RPMI8226 (cell line): ENCODE measurements at places on chromosomes 7 and 10.

DNA sequence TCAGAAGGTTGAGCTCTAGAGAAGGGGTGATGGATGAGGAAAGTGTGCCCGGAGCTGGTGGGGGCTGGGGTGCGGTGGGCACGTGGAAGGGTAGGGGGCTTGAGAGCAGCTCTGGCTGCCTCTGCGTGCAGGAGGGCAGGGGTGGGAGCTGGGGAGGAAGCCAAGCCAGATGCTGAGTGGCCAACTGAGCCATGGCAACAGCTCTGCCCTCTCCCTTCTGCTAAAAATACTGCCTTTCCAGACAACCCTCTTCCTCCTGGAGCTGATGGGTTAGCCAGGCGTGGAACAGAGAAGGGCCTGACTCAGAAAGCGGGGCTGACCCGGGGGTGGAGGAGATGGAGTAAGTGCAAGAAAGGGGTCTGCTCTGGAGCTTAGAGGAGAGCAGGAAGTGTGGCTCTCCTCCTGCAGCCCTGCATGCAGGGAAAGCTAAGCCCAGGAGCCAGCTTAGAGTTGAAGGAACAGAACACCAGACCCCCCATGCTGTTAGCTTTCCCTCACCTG is 114.6 kb upstream of the AGK start:
- no peak for DNase-seq

GRCh38 chr10:43867667-43868565 is 219.2 kb upstream of the ZNF32 start:
- DNase-seq: no peak

GRCh38 chr10:9668411-9668810 is 1349.3 kb upstream of the CELF2 start:
- no peak for DNase-seq

DNA sequence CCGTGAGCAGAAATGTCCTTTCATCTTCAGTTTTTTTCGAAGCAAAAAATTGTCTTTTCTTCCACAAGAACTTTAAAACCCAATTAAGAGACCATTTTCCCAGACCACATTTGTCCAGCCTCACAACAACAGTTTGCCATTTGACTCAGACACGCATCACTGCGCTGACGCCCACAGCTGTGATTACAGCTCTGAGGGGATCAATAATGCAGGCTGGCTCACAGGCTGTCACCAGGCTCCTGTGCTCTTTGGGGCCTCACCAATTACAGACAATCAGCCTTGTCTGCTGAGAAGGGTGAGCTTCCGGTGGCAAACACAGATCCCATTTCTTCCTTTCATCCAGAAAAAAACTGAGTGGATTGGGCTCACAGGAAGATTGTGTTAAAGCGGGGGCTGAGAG is 33.3 kb downstream of the DDC start:
- DNase-seq: no peak

DNA sequence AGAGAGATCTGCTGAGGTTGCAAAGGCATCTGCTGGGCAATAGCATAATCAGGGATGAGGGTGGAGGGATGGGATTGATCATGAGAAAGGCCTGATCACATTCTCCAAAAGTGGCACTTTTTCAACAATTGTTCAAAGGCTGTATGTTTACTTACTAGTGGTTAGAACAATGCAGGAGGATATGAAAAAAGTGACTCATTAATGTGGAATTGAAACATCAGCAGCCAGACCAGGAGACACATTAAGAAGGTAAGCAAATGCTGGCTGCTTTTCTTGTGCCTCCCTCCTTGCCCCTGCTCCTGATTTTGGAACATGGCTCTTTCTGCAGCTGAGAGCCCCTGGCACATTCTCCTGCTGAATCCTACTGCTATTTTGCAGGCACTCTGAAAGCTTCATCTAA is 63.5 kb downstream of the FAM204A start:
- DNase-seq: no peak

DNA sequence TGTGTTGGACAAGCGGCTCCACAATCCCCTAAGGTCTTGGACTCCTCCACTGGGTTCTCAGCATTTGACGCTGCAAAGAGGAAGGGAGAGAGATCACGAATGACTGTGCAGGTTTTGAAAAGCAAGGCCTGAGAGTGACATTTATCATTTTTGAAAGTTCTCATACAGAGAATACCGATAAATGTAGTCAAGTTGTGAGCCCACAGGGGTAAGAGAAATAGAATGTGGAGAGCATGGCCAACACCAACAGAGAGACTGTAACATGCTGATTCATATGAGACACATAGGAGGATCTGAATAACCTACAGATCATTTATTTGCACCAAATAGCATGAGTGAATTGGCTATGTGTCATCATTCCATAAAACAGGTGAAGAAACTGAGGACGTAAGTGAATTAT is 230.5 kb upstream of the MBL2 start:
- no peak for DNase-seq

DNA sequence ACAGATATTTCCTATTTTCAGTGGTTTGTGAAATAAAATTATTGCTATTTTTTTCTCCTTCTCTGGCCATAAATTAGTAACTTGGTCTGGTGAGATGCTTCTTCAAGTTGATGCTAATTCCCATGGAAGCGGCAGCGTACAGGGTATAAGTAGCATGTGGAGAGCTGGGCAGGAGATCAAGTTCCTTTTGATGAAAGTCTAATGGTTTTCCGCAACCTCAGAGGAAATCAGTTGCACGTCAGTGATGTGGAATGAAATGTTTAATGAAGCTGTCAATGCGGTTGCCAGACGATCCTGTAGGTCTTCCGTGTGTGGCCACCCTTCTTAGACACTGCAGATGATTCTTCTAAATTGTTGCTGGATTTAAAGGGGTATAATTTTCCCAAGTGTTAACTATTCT is 236.4 kb upstream of the GRM3 start:
- DNase-seq: no peak

DNA sequence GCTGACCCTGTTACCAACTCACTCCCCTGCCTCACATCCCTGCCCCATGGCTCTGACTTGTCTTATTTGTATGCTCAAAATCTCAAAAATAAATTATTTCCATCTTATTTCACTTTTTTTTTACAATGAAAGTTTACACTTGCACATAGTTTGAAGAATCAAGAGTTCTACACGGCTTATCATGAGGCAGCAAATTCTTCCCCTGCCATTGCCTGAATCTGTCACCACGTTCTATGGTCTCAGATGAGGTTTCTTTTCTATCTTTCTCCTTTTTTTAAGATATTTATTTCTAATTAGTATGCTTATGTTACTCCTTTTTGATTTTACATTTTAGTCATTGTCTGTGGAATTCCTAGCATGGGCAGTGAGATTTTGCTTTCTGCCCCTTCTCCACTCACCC is 28.4 kb downstream of the ARHGAP22 start:
- DNase-seq: no peak

GRCh38 chr7:34064519-34065158 is 159.3 kb downstream of the BMPER start:
- no peak for DNase-seq

- no peak for DNase-seq
Observed at GRCh38 chr7:45244981-45245380, 87.4 kb downstream of the RAMP3 start.

DNA sequence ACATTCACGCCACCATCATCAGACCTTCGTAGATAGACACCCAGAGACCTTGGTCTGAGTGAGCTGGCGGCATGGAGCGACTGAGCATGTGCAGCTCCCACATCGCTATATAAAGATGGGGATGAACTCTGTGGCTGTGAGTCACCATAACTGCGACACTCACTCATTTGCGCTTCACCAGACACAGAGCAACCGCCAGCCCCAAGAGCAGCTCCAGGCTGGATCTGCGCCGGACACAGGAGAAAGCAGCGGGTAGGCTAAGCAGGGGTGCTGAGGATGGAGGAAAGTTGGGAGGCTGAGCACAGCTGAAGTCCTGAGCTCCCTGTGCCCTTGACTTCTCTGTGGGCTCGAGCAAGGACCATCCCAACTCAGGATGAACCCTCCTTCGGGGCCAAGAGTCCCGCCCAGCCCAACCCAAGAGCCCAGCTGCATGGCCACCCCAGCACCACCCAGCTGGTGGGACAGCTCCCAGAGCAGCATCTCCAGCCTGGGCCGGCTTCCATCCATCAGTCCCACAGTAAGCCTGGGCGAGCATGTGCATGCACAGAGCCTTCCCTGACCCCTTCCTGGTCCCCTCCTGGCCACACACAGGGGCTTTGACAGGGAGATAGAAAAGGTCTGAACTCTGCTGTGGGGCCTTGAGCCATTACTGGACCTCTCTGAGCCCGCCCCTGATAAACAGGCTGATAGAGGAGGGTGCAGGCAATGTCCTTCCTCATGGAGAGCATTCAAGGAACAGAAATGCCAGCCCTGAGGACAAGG is at the start of gene OPN4:
Gene OPN4 (plus strand): TSS at position 137 of the 762 bp plus-strand sequence. CDS start 237 bp downstream, at position 374.
- no peak for DNase-seq

DNA sequence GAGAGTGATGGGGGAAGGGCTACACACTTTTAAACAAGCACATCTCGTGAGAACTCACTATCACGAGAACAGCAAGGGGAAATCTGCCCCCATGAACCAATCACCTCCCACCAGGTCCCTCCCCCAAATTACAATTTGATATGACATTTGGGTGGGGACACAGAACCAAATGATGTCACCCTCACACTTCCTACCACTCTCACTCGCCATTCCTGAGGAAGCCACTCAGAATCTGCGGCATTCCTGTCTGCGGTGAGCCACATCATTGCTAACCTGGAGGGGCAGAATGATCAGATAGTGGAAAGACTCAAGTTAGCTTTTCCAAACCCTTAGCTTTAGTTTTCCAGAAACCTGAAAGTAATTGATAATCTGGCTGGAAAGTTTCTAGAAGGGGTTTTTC is 66.9 kb downstream of the MYO3A start:
- DNase-seq: no peak

DNA sequence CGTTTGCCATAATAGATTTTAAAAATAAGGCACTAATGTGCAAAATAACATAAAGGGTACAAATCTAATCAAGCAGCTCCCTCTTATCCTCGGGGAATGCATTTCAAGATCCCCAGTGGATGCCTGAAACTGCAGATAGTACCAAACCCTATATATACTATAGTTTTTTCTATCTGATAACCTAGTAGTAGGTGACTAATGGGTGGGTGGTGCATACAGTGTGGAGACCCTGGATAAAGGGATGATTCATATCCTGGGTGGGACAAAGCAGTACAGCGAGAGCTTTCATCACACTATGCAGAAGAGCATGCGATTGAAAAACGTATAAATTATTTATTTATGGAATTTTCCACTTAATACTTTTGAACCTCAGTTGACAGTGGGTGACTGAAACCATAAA is 464.5 kb downstream of the GRID1 start:
- DNase-seq: no peak

DNA sequence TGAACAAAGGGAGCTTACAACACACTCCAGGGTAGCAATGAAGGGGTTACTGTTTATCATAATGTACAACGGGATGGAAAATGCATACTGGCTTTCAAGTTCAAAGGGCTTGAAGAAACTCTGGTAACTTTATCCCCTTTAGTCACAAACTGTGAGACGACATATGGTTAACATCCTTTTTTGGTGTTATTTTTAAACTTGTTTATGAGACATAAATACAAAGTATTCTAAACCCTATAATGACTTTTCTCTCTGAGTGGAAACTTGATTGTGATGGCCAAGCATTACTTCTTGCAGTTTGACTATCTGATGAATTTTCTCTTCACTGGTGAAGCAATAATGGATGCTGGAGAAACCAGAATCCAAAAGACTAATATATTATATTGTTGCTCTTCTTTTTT is 62.0 kb upstream of the SEMA3A start:
- no peak for DNase-seq

GRCh38 chr10:7457478-7458316 is 46.9 kb upstream of the SFMBT2 start:
- no peak for DNase-seq

- no peak for DNase-seq
Observed at GRCh38 chr7:129535896-129536295, 33.6 kb downstream of the SMKR1 start.

DNA sequence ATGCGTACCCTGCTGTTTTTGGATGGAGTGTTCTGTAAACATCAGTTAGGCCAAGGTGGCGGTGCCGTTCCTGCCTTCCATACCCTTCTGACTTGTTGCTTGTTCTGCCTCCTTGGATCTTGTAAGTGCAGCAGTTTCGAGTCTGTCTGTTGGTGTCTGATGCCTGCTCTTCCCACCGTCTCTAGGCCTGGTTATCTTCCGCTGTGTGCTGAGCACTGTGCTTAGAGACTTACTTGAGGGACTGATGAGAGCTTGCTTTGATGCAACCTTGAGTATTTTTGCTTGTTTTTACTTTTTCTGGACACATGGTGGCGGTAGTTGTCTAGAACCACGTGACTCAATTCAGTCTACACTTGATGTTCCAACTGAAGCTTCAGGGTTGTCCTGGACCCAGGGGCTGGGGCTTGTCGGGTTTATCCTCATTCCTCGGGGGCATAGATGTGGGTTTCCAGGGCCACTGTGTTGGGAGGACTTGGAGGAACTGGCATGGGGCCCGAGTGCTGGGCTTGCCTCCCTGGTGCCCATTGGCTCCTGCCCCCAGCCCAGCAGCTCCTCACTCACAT is 14.4 kb upstream of the SPRN start:
- peak; percentile 16 for DNase-seq

DNA sequence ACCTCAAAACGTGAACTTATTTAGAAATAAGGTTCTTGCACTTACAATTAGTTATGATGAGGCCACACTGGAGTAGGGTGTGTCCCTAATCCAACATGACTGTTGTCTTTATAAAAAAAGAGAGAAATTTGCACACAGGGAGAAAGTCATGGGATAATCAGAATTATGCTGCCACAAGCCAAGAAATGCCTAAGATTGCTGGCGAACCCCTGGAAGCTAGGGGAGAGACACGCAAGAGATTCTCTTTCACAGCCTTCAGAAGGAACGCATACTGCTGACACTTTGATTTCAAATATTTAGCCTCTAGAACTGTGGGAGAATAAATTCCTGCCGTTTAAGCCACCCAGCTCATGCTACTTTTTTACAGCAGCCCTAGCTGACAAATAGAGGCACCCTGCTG is 138.3 kb downstream of the CCDC71L start:
- no peak for DNase-seq

DNA sequence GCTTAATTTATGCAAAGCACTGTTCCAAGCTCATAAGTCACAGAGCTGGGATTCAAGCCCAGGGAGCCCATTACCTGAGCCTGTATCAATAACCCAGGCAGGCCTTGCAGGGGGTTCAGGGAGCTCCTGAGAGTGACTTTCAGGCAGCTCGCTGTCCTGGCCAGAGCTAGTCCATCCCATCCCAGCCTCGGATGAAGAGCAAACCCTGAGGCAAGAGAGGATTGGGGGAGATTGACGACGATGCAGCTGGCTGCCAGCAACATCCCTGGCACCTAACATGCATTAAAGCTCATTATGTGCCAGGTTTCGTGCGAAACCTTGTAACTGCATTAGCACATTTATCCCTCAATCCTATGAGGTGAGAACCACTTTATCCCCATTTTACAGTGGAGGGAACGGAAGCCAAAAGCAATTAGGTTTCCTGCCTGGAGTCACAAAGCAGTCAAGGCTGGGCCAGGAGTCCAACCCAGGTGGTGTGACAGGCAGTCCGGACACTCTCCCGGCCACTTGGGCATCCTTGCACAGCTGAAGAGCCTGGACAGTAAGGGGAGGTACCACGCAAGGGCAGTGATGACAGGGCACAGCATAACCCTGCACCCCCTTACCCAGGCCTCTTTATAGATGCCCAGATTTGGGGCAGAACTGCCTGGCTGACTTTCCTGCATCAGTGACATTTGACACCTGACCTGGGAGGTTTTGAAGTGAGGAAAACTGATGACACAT is 129.8 kb upstream of the CHST15 start:
- DNase-seq: no peak
